ENCODE measurements at places on chromosomes 5 and 9.

GRCh38 chr5:109388407-109388806, 21.4 kb downstream of the PJA2 start:
- no peak for DNase-seq

DNA sequence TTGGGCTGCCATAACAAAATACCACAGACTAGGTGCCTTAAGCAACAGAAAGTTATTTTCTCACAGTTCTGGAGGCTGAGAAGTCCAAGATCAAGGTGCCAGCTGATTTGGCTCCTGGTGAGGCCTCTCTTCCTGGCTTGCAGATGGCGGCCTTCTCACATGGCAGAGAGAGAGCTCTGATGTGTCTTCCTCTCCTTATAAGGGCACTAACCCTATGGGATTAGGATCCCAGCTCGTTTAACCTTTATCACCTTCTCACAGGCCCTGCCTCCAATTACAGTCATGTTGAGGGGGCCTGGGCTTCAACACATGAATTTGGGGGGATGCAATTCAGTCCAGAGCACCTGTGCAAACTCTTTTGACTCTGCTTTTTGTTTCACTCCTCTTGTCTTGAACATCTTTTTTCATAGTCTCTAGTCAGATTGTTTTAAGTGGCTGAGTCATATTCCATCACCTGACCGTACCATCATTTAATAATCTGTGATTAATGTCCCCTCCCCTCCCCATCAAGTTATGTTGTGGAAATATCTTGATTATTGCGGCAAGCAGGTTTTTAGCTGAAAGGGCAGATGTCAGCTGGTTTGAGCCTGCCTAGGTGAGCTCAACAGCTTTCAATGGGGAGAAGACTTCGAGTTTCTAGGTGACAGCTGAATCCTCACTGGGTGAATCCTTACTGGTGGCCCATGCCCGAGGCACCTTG, 61.8 kb downstream of the NDFIP1 start:
- DNase-seq: no peak

GRCh38 chr5:73484511-73484910, 13.7 kb upstream of the BTF3 start:
- DNase-seq: no peak

- DNase-seq: no peak
Observed at GRCh38 chr5:58818465-58818864, 235.6 kb downstream of the RAB3C start.

DNA sequence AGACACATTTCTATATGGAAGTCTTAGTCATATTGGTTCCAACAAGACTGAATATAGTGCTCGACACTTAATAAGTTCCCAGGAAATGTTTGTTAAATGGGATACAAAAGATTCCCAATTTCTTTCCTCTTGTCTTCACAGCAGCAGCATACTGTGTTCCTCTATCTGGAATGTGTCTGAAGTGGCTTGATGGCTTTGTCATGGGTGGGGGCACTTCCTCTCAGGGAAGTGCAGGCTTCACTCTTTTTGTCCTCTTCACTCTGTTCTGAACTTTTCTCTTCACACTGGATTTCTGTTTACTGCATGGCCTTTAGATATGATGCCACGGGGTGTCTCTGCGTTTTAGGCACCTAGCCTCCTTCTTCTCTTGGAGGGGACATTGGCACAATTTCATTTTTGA, 127.7 kb upstream of the C9orf72 start:
- no peak for DNase-seq

DNA sequence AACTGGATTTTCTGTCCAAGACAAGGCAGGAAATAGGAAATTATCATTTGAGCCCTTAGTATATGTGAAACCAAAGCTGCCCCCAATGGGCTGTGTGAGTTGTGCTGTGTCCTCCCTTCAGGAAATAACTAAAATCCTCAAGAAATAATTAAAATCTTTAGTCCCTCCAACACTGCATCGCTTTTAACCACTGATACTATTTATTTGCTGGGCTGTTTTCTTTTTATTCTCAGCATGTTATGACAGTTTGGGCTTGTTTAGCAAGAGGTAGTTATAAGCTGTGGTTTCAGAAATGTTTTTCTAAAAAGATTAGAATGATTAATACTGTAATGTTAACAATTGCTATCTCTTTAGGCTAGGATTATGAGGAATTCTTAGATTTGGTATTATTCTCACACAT, 187.0 kb upstream of the KCNN2 start:
- no peak for DNase-seq

GRCh38 chr5:118883362-118883761, 105.0 kb downstream of the DTWD2 start:
- DNase-seq: no peak

DNA sequence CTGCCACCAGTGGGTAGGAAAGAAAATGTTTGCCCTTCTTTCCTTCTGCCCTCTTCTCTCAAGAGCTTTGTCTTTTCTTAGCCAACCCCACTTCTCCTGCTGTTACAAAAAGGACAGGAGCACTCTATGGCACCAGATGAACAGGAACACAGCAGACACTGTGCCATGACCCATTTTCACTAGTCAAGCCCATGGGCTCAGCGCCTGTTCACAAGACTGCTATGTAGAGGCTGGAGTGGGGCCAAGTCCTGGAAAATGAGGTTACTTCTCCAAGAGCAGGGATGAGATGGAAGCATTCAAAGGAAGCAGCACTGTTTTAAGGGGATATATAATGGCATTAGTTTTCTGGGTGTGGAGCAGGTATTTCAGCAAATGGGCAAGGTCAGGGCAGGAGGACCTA, 46.8 kb upstream of the GRAMD2B start:
- DNase-seq: no peak

- no peak for DNase-seq
Observed at GRCh38 chr5:133262690-133263089, 210.9 kb downstream of the HSPA4 start.

DNA sequence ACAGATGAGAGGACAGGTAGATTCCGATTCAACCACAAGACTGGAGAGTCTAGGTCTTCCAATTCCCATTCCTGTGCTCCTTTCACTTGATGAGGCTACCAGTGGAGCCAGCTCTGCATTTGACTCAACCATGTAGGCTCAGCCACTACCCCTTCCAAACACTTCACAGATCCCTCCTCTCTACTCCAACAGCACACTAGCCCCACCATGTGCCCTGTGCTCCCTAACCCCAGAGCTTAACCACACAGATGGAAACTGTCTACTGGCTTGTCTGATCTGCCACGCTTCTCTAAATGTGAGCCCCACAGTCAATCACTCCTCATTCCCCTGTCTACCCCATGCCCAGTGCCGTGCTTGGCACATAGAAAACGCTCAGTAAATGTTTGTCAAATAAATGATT, 508.2 kb downstream of the CDK5RAP2 start:
- DNase-seq: no peak

GRCh38 chr5:120354126-120354525, 110.0 kb upstream of the PRR16 start:
- DNase-seq: no peak

DNA sequence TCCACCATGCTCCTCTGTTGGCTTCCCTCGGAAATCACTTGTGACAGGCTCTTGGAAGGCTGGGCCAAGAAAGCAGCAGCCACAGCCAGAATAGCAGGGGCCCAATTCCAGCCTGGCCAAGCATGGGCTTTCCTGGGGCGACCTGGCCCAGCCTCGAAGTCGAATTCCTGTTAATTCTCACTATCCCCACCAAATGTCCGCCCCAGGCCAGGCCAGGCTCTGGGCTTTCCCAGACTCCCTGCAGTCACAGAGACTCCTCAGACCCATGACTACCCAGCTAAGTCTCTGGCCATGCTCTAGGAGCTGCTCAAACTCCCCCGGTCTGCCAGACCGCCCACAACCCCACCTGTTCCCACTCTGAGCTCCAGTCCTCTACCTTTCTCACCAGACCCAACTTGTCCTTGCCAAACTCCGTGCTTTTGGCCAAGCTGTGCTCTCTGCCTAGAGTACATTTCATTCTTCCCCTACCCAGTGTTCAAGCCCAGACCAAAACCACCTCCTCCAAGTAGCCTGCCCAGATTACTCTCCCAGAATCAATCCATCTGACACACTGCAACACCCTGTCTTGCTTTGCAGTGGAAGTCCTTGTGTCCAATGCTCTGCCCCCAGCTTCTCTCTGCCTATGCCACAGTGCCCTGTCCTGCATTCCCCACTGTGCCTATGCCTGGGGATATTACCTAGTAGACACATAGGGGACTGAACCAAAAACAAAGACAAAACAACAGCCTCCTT, 26.2 kb downstream of the SHB start:
- DNase-seq: no peak

DNA sequence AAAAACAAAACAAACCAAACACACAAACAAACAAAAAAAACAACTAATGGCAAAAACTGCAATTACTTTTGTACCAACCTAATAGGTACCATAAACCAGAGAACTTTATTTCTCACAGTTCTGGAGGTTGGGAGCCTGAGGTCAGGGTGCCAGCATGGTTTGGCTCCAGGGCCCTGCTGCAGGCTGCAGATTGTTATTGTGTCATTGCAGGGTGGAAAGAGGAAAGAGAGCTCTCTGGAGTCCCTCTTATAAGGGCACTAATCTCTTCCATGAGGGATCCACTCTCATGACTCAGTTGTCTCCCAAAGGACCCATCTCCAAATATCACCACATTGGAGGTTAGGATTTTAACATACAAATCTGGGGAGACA, 64.9 kb upstream of the CPEB4 start:
- no peak for DNase-seq

GRCh38 chr5:2005101-2006041, 122.6 kb upstream of the IRX4 start:
- DNase-seq: no peak
